Uterine smooth muscle cell (primary cell): ENCODE measurements at places on chromosomes 4 and X. TPM values are rescaled to one million over a fixed set of nuclear protein-coding genes. Genes with fewer than 3 reads are reported as not detected.

GAR1 gene
- total RNA-seq, result 2.7 and 3.2 TPM in 2 replicates

GAGE1 gene
- not detected in 2 replicates for total RNA-seq

FAM184B gene
- total RNA-seq, result under 0.01 TPM in 1 of 2 replicates, not detected in the other

SOX3 gene
- not detected in 2 replicates for total RNA-seq

SH3BP2 gene
- 8.0 and 11.0 TPM in 2 replicates for total RNA-seq

PAGE5 gene
- not detected in 2 replicates for total RNA-seq

LNX1 gene
- total RNA-seq, result 0.11 and 0.25 TPM in 2 replicates

CT47B1 gene
- total RNA-seq, result not detected in 2 replicates

BCLAF3 gene
- 6.3 and 7.7 TPM in 2 replicates for total RNA-seq

NAP1L3 gene
- 7.1 and 7.4 TPM in 2 replicates for total RNA-seq

EDNRA gene
- total RNA-seq, result 3.5 and 10.7 TPM in 2 replicates

TMEM154 gene
- 10.0 and 15.4 TPM in 2 replicates for total RNA-seq

UBE2A gene
- total RNA-seq, result 27.4 and 28.0 TPM in 2 replicates

ARHGEF38 gene
- total RNA-seq, result not detected in 2 replicates

ART3 gene
- not detected in 2 replicates for total RNA-seq

GCNA gene
- total RNA-seq, result 1.9 and 2.9 TPM in 2 replicates

GLOD5 gene
- not detected in 2 replicates for total RNA-seq

GRIA2 gene
- under 0.01 and 0.55 TPM in 2 replicates for total RNA-seq

TAF7L gene
- 0.89 and 1.9 TPM in 2 replicates for total RNA-seq

MGARP gene
- total RNA-seq, result 3.1 and 8.0 TPM in 2 replicates

PPP4R3C gene
- total RNA-seq, result not detected in 2 replicates
